AG04449 (cell line): ENCODE measurements at places on chromosomes 3 and 15.

DNA sequence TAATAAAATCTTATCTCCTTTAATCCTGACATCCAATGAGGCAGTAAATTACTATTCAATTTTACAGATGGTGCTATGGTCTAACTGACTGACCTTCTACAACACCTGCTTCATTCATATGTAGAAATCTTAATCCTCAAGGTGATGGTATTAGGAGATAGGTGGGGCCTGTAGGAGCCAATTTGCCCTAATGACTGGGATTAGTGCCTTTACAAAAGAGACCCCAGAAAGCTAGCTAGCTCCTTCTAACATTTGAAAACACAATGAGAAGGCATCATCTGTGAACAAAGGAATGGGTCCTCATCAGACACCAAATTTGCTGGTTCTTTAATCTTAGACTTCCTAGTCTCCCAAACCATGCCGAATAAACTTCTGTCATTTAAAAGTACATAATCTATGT is 137.4 kb upstream of the UBP1 start:
- DNase-seq, result no peak

DNA sequence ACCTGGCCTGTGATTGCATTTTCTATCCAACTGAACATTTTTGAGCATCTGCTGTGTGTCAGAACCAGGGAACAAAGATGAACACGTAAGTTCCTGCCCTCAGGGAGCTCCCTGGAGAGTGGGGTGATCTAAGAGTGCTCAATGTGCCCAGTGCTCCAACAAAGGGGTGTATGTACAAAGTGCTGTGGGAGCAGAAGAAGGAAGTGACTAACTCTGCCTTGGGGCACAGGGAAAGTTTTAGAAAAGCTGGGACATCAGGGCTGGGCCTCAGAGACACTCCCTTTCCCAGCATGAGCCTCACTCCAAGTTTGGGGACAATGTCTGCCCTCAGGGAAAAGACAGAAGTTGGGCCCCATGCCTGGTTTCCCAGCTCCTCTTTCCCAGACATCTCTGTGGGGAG is 27.6 kb upstream of the BNC1 start:
- no peak for DNase-seq

DNA sequence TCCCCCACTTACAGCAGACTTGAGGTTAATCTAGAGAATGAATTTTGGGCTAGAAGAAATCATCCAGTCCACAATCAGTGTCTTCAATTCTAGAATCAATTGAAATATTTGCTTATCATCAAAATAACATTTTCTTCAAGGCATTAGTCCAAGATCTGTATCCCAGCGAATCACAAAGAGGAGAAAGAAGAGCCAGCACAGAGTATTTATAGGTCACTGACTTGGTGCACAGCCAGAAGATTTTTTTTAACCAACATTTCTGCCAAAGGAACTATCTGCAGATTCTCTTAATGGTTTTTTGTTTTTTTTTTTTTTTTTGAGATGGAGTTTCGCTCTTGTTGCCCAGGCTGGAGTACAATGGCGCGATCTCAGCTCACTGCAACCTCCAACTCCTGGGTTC is 178.2 kb downstream of the TNIK start:
- no peak for DNase-seq

GRCh38 chr3:185582871-185583270 is 3.2 kb upstream of the SENP2 start:
- no peak for DNase-seq

DNA sequence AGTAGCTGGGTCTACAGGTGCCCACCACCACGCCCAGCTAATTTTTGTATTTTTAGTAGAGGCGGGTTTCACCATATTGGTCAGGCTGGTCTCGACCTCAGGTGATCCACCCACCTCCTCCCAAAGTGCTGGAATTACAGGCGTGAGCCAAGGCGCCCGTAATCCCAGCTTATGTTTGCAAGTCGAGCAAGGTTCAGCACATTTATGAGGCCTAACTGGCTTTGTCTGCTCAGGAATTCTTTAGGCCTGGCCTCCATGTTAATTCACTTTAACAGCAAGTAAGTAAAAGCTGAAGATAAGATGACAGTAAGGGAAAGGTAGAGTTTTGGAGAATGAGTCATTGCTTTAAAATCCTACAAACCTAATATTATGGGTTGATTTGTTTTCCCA is 24.6 kb downstream of the SIDT1 start:
- DNase-seq, result no peak

GRCh38 chr15:44427756-44428724 is 611 bp downstream of the CTDSPL2 start:
- DNase-seq, result no peak
